Stimulated activated CD4-positive, alpha-beta T cell treated with anti-CD3 and anti-CD28 coated beads, Interleukin-12 subunit alpha, Interleukin-12 subunit beta, amount 100 ng/mL, for 48 hours (primary cell): ENCODE measurements at places on chromosomes 4 and X.

GRCh38 chr4:186203406-186203805, 12.0 kb downstream of the CYP4V2 start:
- no peak for DNase-seq

GRCh38 chrX:10098270-10098713, 58.5 kb upstream of the CLCN4 start:
- peak; percentile 28 for DNase-seq

GRCh38 chrX:113802837-113803236, 781.0 kb upstream of the HTR2C start:
- no peak for DNase-seq

DNA sequence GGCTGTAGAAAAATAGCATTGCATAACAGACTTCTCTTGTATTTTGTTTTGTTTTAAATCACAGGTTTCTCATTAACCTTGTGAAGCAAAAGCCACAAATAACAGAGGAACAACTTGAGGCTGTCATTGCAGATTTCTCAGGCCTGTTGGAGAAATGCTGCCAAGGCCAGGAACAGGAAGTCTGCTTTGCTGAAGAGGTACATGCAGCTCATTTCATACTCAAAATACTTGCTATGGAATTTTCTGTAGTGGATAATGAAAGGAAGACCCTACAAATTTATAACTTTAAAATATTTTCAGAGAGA, 17.6 kb downstream of the AFP start:
- DNase-seq, result no peak

GRCh38 chrX:56233682-56234081, 1.5 kb downstream of the KLF8 start:
- no peak for DNase-seq

DNA sequence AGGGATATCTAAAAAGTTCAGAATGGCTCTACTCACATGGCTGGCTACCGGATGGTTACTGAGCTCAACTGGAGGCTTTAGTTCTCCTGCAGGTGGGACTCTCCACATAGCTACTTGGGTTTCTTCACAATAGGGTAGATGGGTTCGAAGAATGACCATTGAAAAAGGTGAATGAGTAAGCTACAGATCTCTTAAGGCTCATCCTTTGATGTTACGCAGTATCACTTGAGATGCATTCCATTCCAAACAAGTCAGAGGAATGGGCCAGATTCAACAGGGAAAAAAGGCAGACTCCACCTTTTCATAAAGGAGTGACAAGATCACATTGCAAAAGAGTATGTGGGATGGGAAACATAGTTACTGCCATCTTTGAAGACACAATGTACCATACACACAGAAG, 52.6 kb downstream of the DDX53 start:
- DNase-seq, result no peak

DNA sequence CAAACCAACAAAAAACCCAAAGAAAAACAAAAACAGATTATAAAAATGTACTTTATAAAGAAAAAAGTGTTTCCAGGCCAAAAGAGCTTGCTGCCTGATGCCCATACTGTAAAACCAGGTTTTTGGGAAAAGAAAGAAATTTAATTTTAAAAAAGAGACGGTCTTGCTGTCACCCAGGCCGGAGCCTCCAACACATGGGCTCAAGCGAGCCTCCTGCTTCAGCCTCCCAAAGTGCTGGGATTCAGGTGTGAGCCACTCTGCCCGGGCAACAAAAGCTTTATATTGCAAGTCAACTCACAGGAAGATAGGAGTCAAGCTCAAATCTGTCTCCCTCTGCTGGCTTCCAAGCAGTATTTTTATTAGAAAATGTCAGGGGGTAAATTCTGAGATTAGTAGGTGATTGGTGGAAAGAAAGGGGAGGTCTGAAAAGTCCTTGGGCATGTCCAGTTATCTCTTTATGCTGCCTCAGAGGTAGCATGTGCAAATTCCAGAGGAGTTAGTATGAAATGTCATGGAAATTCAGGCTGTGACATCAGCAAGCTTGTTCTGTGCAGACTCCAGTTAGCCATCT, 39.4 kb downstream of the MGST2 start:
- no peak for DNase-seq

- no peak for DNase-seq
Observed at GRCh38 chrX:134658002-134658759, at the start of gene PLAC1. Gene PLAC1 (minus strand): TSS chrX:134658471. CDS start chrX:134566682, 91,789 bp downstream.

DNA sequence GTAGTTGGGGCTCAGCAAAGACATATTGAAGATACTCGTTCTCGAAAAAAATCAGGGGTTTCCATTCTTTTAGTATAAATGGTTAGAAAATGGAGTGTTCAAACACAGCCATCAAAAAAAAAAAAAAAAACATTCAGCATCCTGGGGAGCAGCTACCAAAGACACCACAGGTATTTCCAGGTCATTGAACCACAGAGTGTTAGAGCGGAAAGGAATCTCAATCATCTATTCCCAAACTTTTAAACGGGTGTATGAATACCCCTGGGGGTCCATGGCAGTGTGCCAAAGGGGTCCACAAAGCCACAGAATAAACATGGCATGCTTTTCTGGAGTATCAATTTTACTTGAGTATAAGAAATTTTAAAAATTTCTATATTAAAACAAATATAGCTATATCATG, 6.9 kb upstream of the FGF16 start:
- DNase-seq, result no peak

DNA sequence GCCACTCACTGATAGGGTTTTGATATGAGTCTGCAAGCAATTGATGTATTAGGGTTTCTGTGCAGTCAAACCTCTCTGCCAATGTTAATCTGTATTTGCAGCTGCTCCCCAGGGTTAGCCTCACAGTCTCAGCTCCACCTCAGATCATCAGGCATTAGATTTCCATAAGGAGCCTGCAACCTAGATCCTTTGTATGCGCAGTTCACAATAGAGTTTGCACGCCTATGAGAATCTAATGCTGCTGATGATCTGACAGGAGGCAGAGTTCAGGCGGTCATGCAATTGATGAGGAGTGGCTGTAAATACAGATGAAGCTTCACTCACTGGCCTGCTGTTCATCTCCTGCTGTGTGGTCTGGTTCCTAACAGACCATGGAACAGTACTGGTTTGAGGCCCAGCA, 280.6 kb downstream of the PAPSS1 start:
- no peak for DNase-seq

- no peak for DNase-seq
Observed at GRCh38 chr4:26785810-26786209, 74.8 kb upstream of the STIM2 start.

DNA sequence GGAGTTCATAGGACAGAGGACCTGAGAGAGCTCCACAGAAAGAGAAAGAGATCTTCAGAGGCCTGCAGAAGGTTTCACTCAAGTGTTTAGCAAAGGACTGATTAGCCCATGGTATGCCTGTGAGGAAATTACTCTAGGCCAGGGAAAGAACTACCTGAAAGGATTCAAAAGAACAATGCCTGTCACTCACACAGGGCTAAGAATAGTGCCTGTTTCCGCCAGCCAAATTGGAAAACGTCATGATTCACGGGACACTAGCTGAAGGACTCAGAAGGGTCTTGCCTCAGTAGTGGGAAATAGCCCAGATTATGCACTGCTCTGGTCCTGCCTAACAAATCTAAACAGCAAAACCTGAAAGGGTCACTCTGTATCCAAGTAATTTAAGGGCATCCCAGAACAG, 21.1 kb downstream of the SYTL4 start:
- no peak for DNase-seq

- no peak for DNase-seq
Observed at GRCh38 chr4:15577508-15577907, 77.6 kb downstream of the FBXL5 start.

DNA sequence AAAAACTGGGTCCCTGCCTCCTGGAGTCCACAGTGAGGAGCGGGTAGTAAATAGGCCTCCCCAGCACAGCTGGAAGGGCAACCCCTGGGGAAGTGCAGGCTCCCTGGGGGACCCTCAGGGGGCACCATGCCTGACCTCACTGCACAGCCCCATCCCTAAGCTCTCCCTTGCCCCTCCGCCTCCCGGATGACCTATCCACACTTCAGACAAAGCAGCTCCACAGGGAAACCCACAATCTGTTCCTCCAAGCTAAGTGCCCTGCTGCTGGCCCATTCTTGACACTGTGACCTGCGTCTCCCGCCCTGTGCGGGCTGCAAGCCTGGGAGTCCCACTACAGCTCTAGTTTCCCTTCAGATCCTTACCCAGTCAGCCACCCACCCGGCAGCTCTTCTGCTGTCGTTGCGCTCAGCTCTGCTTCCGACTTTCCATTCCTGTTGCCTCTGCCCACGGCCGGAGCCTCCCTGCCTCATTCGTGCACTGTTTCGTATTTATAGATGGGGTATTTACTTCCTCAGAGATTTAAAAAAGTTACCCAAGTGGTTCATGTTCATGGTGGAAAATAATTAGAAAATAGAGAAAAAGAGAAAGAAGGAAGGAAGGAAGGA, 47.0 kb upstream of the STOX2 start:
- no peak for DNase-seq

GRCh38 chr4:170001745-170002267, 24.4 kb downstream of the MFAP3L start:
- DNase-seq, result no peak

- DNase-seq, result no peak
Observed at GRCh38 chrX:119236623-119237561, 807 bp downstream of the PGRMC1 start.
